ENCODE measurements at places on chromosomes 1 and 21. TPM values are rescaled to one million over a fixed set of nuclear protein-coding genes. Genes with fewer than 3 reads are reported as not detected.

Gene FCRL5
- total RNA-seq: not detected

Gene CFAP141
- total RNA-seq: not detected

Gene MATN1
- not detected for total RNA-seq

Gene OR2T29
- not detected for total RNA-seq

Gene TDRD5
- total RNA-seq: not detected

Gene E2F2
- 4.7 TPM for total RNA-seq

Gene SPRTN
- total RNA-seq: 28.7 TPM

Gene LENEP
- 0.18 TPM for total RNA-seq

Gene PRMT6
- total RNA-seq: 23.8 TPM

Gene KRTAP12-3
- total RNA-seq: not detected

Gene CGN
- 23.5 TPM for total RNA-seq

Gene NBPF10
- 0.20 TPM for total RNA-seq

Gene SEC16B
- 1.5 TPM for total RNA-seq

Gene PODN
- not detected for total RNA-seq

Gene MEGF6
- total RNA-seq: 16.5 TPM

Gene HSPB7
- total RNA-seq: not detected

Gene MROH7
- total RNA-seq: 0.15 TPM

Gene IFI6
- total RNA-seq: 178 TPM

Gene DCDC2B
- not detected for total RNA-seq

Gene EIF3I
- total RNA-seq: 332 TPM

Gene CCDC27
- not detected for total RNA-seq

Gene CELA2A
- not detected for total RNA-seq

Gene KCNC4
- total RNA-seq: 0.13 TPM

Gene PADI1
- total RNA-seq: 16.3 TPM

Gene FCRL2
- not detected for total RNA-seq

Gene ILDR2
- 0.48 TPM for total RNA-seq

Gene DLGAP3
- 0.44 TPM for total RNA-seq

Gene LCE1E
- total RNA-seq: 5.2 TPM

Gene GBP1
- total RNA-seq: 1.8 TPM

Gene DMRTA2
- not detected for total RNA-seq

Gene RAB7B
- 9.0 TPM for total RNA-seq

Gene LCE3D
- total RNA-seq: not detected

Gene MRTO4
- 94.9 TPM for total RNA-seq

Gene SLC44A5
- 3.3 TPM for total RNA-seq

Gene SLC5A9
- total RNA-seq: 2.3 TPM

Gene SIM2
- 9.9 TPM for total RNA-seq

Gene S100A7A
- not detected for total RNA-seq

Gene VWA1
- 232 TPM for total RNA-seq

Gene CELA2B
- total RNA-seq: not detected

Gene TMEM240
- total RNA-seq: 1.4 TPM

Gene SPATA46
- total RNA-seq: not detected

Gene CASQ2
- not detected for total RNA-seq

Data from HT-29 (cell line).